ENCODE measurements at places on chromosomes 1 and 21. TPM values are rescaled to one million over a fixed set of nuclear protein-coding genes. Genes with fewer than 3 reads are reported as not detected.

FCRL5 gene
- not detected for total RNA-seq

TSACC gene
- total RNA-seq = not detected

DNA sequence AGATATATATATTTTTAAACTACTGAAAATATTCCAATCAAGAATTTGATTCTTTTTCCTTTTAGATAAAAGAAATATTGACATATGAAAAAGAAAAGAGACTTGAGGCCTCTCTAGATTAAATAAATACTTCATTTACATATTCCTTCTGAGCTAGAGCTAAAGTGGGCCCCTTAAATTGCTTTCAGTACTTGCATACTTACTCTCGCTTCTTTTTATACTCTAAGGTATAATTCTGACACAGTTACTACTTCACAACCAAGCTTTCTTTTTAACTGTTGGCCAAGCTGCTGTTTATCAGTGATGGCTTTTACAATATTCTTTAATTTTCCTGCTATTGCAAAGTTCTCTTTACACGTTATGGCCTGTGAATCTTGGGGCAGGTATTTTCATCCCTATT lies 24.6 kb downstream of the EXTL2 start:
- no peak for DNase-seq

GRCh38 chr1:230976360-230976759 lies 2.3 kb downstream of the TTC13 start:
- no peak for DNase-seq

GRCh38 chr1:206579747-206580437 lies 32.4 kb downstream of the EIF2D start:
- DNase-seq = peak; percentile 81

Data from ascending aorta (tissue), 2 donors.